ENCODE measurements at places on chromosomes 2 and 18. TPM values are rescaled to one million over a fixed set of nuclear protein-coding genes. Genes with fewer than 3 reads are reported as not detected.

The MAP3K19 gene
- total RNA-seq = 0.35 TPM

The SULT1C2 gene
- total RNA-seq = not detected

The RTKN gene
- total RNA-seq = 94.7 TPM

The KCNK3 gene
- 12.1 TPM for total RNA-seq

The REEP1 gene
- total RNA-seq = 59.5 TPM

The HPCAL1 gene
- total RNA-seq = 124 TPM

The HOXD13 gene
- not detected for total RNA-seq

The GATA6 gene
- not detected for total RNA-seq

The PECR gene
- total RNA-seq = 18.1 TPM

The ACADL gene
- 2.9 TPM for total RNA-seq

The NEU4 gene
- total RNA-seq = 8.5 TPM

The LIPG gene
- 5.8 TPM for total RNA-seq

The ST6GAL2 gene
- 46.0 TPM for total RNA-seq

The ASAP2 gene
- 49.1 TPM for total RNA-seq

The ANKRD30BL gene
- total RNA-seq = 11.7 TPM

The DUSP19 gene
- 12.9 TPM for total RNA-seq

The TCF7L1 gene
- total RNA-seq = 2.2 TPM

The MC2R gene
- not detected for total RNA-seq

The MYOM1 gene
- total RNA-seq = 8.9 TPM

The NYAP2 gene
- total RNA-seq = 10.0 TPM

The DOK6 gene
- total RNA-seq = 37.9 TPM

The LINC00305 gene
- not detected for total RNA-seq

The APCDD1 gene
- 68.6 TPM for total RNA-seq

The CYS1 gene
- total RNA-seq = 3.0 TPM

The CIB4 gene
- total RNA-seq = 1.9 TPM

The KCNJ13 gene
- total RNA-seq = not detected

The SNORC gene
- total RNA-seq = 15.1 TPM

All from dorsolateral prefrontal cortex (tissue), 122 donors.